ENCODE measurements at places on chromosomes 5 and 9.

- no peak for DNase-seq
Measured at GRCh38 chr9:74293479-74293878, 203.7 kb upstream of the RORB start.

DNA sequence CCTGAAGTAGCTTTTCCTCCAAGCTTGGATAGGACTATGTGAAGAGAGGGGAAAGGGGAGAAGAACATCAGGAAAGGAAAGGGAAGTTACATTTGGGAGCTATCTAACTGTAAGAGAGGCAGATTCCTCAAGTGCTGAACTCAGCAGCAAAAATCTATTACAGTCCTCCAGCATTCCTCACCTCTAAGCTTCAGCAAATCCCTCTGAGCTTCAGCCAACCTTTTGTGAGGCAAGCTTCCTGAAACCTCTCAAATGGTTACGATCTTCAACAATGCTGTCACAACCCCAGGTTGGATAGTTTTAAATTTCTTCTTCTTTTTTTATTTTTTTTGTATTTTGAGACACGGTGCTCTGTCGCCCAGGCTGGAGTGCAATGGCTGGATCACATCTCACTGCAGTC is 2.5 kb upstream of the RNF38 start:
- DNase-seq: no peak

GRCh38 chr5:116439905-116440304 is 134.7 kb downstream of the SEMA6A start:
- no peak for DNase-seq

DNA sequence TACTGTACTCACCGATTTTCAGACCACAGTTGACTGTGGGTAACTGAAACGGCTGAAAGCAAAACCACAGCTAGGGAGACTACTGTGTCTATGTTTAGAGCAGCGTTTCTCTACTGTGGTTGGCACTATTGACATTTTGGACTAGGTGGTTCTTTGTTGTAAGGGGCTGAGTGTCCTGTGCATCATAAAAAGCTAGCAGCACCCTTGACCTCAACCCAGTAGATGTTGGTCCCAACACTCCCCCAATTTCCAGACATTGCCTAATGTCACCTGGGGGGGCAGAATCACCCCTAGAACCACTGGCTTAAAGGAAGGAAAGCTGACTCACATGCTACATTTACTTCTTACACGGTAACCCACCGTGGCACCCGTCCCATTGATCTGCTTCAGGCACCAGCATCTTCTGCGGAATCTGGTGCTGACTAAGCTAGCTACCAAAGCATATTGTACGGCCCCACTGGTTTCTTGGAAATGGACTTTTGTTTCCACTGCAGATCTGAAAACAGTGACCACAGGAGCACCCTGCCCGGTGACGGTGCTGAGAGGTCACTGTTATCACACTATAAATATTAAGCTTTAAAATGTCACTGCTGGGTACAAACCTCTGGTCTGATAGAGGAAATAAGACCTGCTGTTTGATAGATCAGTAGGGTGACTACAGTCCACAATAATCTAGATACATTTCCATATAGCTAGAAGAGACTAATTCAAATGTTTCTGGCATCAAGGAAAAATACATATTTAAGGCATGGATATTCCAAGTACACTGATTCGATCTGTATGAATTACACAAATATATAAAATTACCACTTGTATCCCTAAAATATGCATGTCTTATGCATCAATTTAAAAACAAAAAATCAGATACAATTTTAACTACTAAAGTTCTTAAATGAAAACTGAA is 151.4 kb downstream of the HSD17B3 start:
- DNase-seq: no peak

DNA sequence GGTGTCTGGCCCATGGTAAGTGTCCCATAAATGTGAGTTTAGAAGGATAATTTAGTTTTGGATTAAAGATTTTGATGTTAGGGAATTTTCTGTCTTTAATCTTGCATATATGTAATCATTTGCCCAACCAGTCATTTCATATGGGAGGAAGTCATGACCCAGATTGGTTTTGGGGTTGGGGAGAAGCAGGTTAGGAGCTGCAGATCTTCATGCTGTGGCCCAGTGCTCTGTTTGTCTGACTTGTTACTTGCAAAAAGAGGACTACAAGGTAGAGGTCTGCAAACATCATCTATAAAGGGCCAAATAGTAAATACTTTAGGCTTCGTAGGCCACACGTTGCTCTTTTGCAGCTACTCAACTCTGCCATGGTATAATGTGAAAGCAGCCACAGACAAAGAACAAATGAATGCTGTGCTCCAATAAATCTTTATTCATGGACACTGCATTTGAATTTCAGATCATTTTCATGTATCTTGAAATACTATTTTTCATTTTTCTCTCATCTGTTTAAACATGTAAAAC is 16.8 kb downstream of the OSTF1 start:
- no peak for DNase-seq

GRCh38 chr9:21730899-21731298 is 71.5 kb upstream of the MTAP start:
- no peak for DNase-seq

DNA sequence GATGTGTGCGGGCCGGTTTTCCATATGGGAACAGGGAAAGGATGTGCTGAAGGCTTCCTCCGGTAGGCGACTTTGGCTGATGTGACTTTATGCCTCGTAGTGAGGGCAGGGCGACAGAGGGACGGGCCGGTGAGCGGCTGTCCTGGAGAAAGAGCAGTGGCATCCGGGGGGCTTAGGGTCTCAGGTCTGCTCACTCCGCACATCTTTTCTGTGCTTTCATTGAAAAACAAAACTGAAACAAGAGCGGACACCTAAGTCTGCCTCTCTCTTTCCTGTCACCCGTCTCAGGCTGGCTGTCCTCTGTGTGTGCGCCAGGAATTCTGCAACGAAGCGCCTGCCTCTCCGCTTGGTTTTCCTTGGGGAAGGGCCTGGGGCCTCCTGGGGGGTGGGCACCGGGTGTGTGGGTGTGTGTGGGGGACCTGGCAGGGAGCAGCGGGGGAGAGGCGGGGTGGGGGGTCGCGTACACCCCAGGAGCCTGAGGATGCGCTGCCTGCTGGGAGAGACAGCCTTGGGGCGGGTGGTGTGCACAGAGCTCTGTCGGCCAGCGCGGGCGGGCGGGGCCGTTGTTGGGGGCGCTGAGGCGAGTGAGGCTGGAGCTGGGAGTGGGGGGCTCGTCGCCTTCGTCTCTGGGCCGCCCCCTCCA is 580 bp upstream of the PRRX2 start:
- DNase-seq: no peak

- no peak for DNase-seq
Measured at GRCh38 chr9:130262061-130262745, 3.4 kb upstream of the HMCN2 start.

DNA sequence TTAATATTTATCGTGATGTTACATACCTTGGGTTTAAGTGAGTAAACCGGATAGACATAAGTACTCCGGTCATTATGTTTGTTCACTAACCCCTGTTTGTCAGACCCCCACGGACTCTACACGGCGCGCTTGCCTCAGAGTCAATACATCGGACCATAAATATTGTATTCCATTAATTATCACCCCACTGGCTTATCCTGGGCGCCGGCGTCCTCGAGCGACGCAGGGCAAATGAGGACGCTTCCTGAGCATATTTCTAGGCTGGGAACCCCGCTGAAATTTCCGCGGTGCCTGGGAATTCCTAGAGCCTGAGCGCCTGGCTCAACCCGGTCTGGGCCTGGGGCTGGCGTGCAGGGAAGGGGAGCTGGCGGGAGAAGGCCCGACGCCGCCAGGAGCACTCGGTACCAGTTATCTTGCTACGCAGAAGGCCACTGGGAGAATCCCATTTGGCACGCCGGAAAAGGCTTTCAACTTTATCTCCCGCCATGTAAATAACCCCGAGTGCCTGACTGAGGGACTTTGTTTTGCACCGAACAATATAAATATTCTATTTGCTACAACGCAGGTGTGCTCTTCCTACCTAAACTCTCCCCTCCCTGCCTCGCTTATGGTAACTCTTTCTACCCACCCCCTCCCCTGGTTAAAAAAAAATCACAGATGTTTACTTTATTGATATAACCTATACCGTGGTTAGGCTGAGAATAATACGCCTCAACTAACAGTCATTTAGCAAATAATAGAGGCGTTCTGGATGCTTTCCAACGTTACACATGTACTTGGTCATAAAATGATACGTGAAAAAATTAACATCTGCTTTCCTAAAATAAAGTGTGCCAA is 19.4 kb downstream of the NR2F1 start:
- DNase-seq: no peak

DNA sequence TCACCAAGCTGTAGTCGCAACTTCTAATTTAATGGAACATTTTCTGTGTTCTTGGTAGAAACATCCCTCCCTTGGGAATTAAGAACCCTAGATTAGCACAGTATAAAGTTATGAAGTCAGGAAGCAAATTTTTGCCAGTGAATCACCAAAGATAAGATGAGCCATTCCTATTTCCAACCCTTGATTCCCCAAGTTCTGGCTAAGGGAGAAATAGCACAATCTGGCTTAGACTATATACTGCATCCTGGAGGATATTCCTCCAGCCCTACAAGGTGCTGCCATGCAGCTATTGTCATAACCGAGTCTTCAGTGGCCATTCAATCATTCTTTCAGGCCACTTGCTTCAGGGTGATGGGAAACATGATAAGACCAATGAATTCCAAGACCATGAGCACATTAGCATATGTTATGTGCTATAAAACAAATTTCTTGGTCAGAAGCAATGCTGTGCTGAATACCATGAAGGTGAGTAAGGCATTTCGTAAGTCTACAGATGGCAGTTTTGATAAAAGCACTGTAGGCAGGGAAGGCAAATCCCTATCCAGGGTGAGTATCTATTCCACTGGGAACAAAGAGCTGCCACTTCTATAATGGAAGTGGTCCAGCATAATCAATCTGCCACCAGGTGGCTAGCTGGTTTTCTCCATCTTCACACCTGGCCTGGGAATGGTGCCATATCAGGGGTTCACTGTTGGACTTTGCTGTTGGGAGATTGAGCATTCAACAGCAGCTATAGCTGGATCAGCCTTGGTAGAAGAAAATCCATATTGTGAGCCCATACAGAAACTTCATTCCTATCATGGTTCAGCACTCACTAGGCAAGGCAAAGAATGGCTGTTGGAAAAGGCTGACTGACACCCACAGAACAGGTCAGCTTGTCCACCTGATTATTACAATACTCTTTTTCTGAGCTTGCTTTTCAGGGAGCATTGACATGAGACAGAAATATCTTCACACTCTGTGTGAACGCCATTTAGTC is 19.6 kb upstream of the ARL15 start:
- no peak for DNase-seq

GRCh38 chr5:68024426-68024825 is 191.1 kb upstream of the PIK3R1 start:
- no peak for DNase-seq

DNA sequence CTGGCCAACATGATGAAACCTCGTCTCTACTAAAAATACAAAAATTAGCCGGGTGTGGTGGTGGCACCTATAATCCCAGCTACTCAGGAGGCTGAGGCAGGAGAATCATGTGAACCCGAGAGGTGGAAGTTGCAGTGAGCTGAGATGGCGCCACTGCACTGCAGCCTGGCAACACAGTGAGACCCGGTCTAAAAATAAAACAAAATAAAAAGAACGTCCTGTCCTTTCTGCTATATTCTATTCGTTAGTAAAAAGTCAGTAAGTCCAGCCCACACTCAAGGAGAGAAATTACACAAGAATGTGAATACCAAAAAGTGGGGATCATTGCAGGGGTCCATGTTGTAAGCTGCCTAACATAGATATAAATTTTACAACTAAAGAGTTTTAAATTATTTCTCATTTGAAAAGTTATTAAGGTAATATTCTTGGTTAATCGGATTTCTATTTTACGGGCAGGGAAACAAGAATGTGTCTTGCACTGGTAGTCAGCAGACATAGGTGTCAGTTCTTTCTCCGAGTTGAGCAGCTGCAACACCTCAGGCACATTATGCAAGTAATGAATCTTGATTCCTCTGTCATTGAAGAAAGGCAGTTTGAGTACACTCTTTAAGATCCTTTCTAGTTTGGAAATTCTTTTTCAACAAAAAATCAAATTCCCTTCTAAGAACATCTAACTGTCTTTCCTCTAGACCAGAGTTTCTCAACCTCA is 24.5 kb downstream of the NMUR2 start:
- DNase-seq: no peak

GRCh38 chr9:122001491-122002201 is 91.5 kb downstream of the TTLL11 start:
- DNase-seq: no peak

- DNase-seq: no peak
Measured at GRCh38 chr5:6347673-6348072, 30.7 kb downstream of the MED10 start.

GRCh38 chr5:108472237-108472636 is 90.3 kb upstream of the FBXL17 start:
- DNase-seq: no peak

DNA sequence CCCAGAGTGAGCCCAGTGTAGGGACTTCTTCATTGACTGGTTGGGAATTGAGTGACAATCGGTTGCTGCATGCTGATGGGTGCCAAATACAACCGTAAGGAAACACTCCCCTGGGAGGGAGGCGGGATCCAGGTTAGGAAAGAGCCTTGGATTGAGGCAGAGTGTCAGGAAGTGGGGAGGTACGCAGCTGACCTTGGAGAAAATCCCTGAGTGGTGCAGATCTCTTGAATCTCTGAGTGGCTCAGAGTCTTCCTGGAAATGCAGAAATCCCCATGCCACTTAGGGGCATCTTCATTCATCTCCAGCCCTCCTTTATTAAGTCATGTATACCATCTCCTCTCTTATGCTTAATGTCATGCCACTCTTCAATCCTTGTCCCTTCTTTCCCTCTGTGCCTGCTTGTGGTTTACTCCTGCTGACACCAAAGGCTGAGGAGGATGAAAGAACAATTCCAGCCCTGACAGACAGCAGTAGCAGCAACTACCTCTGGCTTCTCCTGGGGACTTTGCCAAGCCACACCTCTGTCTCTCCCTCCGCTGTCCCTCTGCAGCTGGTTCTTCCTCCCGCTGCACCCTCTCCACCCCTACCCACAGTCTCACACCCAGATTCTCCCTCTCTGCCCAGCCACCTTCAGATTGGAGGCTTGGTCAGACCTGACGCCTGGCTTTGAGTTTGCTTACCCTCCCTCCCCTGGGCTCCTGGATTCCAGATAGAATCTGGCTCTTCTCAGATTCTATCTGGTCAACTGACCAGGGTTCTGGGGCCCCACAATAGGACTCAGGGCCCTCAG is 14.1 kb upstream of the LCP2 start:
- no peak for DNase-seq

DNA sequence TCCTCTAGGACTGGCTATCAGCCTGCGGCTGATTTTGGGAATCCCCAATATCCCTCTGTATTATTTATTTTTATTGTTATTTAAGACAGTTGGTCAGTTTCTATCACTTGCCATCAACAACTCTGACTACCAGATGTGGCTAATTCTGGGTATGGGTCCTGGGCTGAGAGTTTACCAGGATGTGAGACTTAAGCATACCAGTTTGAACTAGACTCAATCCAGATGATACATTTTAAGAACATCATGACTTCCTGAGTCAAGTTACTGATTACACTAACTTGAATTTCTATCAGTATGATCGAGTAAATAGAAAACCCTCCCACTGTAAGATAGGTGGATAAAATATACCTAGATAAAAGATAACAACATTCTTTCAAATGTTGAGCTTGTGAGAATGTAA is 634.0 kb downstream of the MAT2B start:
- no peak for DNase-seq

All from NCI-H1436 treated with DMSO at 0.1 percent for 48 hours (cell line).